ENCODE measurements at places on chromosomes 3 and 15.

DNA sequence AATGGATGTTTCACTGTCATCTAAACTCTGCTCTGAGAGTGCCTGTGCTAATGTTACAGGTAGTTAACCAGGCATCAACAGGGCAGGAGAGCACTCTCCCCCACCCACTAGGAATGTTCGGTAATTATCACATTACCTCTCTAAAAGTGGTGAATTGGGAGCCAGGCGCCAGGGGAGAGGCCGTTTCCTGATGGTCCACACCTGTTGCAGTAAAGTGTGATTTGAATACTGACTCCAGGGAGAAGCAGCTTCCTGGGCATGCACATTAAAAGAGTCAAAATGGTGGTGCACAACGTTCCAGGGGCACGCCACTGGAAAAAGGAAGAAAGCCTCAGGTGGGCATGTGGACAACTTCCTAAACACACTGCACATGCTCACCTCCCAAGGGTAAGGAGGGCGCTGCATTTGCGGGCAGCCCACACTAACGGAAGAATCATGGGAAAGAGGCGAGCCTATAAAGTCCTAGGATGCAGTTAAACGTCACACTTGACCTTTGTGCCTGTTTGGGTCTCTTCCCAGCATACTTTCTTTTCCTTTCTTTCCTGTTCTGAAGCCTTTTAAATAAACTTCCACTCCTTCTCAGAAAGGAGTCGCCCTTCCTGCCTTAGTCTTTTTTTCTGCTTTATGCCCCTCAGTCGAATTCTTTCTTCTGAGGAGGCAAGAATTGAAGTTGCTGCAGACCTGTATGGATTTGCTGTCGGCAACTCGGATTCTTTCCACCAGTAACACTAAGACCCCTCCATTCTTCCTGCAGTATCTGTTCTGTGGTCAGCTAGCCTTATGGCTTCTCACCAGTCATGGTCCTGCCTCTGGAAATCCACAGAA lies 28.9 kb upstream of the GPD1L start:
- no peak for DNase-seq

GRCh38 chr15:70035719-70036077 lies 62.0 kb downstream of the TLE3 start:
- DNase-seq, result no peak

DNA sequence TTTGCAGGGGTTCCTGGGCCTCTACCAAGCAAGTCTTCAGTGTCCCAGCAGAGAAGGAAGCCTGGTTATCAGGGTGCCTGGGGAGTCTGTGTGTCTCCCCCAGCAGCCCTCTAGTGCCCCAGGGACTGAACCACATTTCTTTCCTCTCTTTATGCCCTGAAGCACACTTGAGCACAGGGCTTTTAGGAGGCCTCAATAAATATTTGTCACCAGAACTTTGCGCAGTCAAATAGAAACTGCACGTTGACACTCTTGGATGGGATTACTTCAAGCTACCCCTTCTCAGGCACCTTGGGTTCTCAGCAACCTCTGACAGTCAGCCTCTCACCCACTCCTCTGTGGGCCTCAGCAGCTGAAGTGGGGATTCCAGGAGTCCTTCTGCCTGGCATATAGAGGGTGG lies 226.6 kb upstream of the HES1 start:
- no peak for DNase-seq

DNA sequence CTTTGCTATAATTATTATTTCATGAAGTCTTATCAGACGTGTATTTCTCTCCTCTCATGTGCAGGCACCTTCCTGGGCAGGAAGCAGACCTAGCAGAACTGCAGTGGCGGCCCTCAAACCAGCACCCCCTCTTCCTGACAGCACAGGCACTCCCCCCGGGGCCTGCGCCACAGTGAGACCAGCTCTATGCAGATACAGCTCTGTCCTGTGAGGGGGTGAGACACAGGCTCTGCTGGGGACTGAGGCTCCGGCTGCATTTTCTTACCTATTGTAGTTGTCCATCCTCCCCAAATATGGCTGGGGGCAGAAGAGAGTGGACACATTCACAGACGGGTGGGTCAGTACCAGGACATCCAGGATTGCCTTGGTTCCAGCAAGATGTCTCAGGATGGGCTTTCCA lies 5.0 kb downstream of the CISH start:
- no peak for DNase-seq

DNA sequence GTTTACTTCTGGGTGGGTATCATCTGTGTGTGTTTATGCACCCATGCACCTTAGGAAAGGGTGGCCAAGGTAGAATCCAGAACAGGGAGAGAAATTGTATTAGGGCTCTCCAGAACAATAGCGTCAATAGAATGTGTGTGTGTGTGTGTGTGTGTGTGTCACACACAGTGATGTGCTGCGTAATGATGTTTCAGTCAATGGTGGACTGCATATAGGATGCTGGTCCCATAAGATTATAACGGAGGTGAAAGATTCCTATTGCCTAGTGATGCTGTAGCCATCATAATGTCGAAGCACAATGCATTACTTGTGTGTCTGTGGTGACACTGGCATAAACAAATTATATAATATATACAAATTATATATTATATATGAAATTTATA lies 69.3 kb upstream of the PRR23C start:
- no peak for DNase-seq

GRCh38 chr3:96172917-96173316 lies 641.5 kb upstream of the EPHA6 start:
- no peak for DNase-seq

GRCh38 chr15:94453227-94453988 lies 222.0 kb downstream of the MCTP2 start:
- no peak for DNase-seq

GRCh38 chr3:170232266-170232665 lies 10.0 kb downstream of the PRKCI start:
- DNase-seq, result no peak

GRCh38 chr3:4067893-4068292 lies 235.3 kb upstream of the SETMAR start:
- DNase-seq, result no peak

GRCh38 chr3:172987273-172987672 lies 153.8 kb downstream of the SPATA16 start:
- DNase-seq, result no peak

GRCh38 chr3:24023197-24023596 lies 78.1 kb downstream of the NR1D2 start:
- no peak for DNase-seq

DNA sequence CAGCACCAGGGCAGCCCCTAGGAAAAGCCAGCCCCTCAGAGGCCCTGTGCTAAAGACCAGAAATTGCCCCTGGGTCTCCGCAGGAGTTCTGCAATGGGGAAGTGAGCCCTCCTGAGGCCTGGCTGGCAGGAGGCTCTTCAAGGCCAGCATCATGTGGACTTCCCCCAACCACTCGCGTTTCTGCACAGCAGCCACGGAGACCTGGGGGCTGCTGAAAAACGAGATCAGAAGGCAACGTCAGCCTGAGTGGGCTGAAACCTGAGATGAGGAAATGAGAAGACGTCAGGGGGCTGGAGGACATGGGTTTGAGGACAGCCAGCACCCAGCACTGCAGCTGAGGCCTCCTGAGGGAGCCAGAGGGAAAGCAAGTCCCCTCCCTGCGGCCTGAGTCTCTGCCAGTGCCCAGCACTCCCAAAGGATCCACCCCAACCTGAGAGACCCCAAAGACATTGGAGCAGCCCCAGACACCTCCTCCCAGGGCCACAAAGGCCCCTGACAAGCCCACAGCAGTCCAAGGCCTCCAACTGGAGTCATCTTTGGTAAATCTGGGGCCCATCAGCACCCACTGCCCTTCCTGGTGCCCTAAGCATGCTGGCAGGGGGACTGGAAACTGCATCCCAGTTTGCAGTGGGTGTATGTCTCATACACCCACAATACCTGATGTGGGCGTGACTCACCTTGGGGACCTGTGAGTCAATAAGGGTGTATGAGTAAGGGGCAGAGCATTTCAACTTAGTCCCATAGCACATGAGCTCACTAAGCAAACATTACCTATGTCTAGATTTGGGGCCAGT lies 29.2 kb upstream of the CYP11A1 start:
- DNase-seq, result no peak

- DNase-seq, result peak; percentile 76
Observed at GRCh38 chr15:89057506-89058133, 30.6 kb upstream of the ABHD2 start.

DNA sequence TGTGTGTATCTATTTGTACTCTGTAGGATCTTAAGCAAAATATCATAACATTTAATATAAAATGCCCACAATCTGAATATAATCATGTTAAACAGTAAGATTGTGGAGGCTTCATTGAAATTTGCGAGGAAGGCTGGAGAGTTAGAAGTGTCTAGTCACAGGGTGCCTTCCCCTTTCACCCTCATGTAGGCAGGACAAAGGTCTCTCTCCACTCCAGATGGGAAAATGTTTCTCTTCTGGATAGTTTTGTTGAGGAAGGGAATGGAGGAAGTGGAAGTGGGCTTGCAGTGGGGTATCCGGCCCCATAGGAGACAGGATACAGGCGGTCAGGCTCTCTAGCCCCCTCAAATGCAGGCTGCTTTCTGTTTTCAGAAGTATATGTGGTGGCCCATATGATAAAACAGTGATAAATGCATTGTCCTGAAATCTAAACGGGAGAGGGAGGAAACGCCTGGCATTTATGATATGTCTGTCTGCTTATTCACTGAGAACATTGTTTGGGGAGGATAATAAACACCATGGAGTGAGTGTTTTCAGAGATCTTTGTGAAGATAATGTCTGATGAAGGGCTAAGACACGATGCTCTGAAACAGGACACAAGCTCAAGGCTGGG lies 13.3 kb upstream of the MYZAP start:
- no peak for DNase-seq

- no peak for DNase-seq
Observed at GRCh38 chr15:57284535-57284934, 91.8 kb upstream of the CGNL1 start.

DNA sequence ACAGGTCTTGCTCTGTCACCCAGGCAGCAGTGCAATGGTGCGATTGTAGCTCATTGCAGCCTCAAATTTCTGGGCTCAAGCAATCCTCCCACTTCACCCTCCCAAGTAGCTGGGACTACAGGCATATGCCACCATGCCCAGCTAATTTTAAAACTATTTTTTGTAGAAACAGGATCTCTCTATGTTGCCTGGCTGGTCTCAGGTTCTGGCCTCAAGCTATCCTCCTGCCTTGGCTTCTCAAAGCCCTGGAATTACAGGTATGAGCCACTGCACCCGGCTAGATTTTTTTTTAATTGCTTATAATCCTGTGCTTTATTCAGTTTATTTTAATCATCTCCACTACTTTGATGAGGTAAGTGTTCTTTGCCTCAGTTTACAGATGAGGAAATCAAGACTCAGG lies 156.5 kb downstream of the CHDH start:
- no peak for DNase-seq

DNA sequence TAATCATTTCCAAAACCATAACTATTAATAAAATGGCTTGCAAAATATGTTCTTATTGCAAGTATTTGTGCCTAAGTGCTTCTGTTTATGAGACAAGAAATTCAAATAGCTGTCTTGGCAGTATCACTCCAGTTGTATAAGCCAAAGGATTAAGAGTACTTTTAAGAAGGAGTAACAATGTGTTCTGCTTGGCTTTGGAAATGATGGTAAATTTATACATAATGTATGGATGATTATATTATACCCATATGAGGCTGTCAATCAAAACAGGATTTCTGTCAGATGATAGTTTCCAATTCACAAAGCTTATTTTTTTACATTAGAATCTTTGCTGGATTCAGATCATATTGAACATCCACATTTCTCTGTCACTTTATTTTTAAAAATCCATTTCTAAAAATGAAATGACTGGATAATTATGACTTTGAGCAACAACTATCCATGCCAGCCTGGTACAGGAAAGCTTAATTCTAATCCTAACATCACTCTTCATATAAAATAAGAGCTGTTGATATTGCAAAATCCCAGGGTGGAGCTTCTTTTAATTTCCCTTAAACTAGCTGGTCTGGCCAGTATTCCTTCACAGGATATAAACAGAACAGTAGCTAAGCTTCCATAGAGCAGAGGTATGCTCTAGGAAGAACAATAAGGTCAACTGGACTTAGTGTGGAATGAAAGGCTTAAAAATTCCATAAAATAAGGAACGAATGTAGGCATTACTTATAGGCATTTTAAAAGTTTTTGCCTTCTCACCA lies 30.0 kb upstream of the ZNF280D start:
- no peak for DNase-seq

- no peak for DNase-seq
Observed at GRCh38 chr3:19149368-19149767, 1.1 kb downstream of the KCNH8 start.

GRCh38 chr3:193016437-193016901 lies 98.8 kb upstream of the MB21D2 start:
- no peak for DNase-seq

DNA sequence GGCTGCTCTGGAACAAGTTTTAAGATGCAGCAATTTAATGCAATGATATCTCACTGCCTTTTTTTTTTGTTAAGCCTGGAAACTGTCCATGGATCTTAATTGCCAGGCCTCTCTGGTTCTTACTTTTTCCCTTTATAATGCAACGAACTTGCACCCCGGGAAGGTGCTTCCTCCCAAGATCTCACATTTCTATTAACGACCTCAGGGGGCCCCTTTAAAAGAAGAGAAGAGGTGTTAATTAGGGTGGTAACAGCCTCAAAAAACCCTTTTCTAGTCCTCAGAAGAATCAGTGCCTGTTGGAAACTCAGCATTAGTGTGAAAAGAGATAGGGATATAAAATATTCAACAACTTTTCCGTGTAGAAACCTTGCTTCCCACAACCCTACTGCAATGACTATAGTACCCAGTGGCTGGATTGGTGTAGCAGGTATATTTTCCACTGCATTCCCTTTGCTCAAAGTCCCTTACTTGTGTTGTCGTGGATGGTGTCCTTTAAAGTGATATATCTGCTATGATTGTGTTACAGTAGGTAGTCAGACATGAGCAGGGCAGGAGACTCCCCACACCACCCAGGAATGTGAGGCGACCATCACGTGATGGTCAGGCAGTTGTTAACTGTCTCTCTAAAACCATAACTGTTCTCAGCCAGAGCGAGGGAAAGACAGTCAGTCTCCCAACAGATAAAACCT lies 121.8 kb downstream of the CTNNB1 start:
- no peak for DNase-seq

DNA sequence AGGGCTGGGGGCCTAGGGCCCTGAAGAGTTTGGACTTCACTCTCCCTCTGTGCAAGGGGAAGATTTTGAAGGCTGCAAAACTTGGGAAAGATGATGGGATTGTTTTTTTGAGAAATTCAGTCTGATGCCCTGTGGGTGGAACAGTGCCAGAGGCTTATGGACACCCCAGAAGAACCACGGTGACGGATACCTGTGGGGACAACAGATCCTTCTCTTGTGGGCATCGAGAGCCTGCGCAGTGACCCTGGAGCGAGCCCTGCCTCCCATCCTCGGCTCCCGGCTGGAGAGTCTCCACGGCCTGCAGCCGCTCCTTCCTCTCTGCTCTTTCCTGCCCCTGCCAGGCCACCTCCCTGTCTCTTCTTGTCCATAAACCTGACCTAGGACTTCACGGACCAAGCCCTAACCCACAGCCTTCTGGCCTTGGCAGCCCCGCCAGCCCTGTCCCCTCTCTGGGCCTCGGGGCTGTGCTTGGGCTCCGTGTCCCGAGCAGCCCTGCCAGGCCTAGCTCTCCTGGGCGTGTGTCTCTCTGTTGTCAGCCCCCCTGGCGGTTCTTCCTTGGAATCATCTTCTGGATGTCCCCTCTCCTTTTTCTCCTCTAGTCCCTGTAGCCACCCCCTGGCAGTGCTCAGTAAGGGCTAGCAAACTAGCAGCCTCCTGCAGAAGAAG lies 98.4 kb downstream of the VGLL4 start:
- no peak for DNase-seq

GRCh38 chr3:56321892-56322291 lies 146.4 kb downstream of the ERC2 start:
- no peak for DNase-seq

- DNase-seq, result peak; percentile 44
Observed at GRCh38 chr15:80776420-80777045, 2.6 kb upstream of the CEMIP start.

Data from central memory CD8-positive, alpha-beta T cell (primary cell).